ENCODE measurements at places on chromosomes 2 and 18.

- no peak for DNase-seq
Observed at GRCh38 chr2:237434866-237435311, 20.9 kb upstream of the COL6A3 start.

DNA sequence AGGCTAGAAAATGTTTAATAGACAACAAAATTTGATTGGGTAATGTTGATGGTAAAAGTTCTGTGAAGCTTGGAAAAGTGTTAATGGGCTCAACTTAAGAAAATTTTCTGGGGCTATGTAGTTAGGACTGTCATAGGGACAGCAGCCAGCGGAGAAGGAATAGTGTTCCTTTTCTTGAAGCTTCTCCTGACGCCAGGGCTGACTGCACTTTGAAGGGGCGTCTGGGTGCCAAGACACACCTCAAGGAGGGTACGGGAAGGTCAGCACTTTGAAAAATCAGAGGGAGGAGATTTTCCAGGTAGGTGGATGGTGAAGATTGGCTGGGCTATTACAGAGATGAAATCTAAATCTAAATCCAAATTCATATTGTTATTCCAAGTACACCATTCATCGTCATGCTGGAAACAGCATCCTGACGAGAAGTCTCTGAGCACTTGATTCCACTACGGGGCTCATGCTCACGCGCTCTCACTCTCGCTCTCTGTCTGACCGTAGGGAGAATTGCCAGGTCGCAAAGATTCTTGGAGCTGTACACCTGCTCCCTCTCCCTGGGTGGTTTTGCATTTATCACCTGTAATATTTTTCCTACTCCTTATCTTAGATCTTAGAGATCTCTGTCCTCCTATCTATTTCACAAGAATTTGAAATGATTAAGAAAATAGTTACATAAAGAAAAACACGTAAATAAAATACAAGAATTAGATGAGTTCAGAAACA lies 91.0 kb downstream of the ITGB1BP1 start:
- DNase-seq, result no peak

DNA sequence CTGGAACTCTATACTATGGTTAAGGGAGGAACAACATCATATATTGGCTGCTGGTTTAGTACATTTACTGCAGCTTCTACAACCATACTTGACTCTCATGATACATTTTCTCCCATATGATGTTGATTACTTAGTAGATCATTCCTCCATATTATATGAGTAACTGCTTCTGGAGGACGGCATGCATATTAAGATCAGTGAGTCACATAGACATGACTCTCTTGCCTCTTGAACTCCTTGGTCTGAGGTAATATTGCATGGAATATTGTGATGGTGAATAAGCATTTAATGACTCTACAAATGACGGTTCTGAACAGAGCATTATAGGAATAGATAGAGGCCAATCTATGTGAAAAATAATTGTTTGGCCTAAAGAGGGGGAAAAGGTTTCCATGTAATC lies 418.8 kb upstream of the SPHKAP start:
- DNase-seq, result no peak

GRCh38 chr2:18440141-18440661 lies 120.3 kb downstream of the RDH14 start:
- no peak for DNase-seq

DNA sequence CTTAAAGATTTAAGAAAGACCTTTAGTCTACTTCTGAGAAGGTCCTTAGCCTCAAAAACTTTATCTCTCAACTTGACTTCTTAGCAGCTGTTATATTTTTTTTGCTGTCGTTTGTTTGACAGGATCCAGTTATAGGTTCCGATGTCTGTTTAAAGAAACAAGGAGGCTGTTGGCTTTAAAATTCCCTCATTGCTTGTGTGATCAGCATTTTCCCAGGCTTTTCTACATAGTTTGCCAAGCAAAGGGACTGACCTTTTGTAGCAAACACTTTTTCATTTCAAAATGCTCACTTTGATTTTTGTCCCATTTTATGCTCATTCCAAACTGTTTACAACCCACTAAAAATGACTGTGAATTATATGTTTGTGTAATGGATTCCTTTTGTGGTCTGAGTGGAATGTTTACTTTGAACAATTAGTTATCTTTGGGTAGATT lies 394.9 kb downstream of the ARHGAP15 start:
- no peak for DNase-seq

DNA sequence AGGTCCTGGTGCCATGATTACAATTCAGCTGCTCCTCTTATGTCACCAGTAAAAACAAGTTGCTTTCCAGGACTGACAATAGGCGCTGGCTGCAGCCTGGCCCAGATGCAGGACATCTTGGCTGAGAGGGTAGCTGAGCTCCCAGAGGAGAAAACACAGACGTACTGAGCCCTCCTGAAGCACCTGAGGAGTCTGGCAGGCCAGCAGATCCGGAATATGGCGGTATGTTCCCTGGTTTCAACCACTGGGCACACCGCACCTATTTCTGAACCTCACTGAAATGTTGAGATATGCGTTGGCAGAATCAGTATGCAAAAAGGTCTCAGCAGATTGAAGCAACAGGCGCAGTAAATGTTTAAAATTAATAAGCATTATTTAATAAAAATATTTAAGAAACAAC lies 73.1 kb upstream of the BZW1 start:
- DNase-seq, result no peak

DNA sequence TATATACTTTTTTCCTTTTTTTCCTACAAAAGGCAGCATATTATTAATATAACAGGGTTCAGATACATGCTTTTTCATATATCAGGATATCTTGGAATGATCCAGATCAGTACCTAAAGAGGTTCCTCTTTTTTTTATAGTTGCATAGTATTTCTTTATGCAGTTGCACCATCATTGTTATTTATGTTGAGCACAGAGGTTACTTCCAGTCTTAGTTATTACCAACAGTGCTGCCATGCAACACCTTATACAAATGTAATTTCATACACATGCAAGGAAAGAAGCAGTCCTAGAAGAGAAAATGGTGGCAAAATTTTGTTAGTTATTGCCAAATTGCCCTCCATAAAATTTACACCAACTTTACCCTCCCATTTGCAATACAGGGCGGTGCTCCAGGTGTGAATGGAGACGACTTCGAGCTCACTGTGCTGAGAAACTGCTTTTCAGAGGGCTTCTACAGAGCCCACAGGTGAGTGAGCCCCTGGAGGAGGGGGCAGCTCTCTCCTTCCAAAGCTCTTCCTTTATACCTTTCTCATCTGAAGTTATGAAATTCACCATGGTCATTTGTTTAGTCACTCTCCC lies 30.0 kb upstream of the KCMF1 start:
- no peak for DNase-seq

- DNase-seq, result no peak
Observed at GRCh38 chr2:20178666-20179465, 46.1 kb downstream of the SDC1 start.

- DNase-seq, result no peak
Observed at GRCh38 chr2:120053891-120054290, 41.0 kb downstream of the EPB41L5 start.

GRCh38 chr18:60506682-60507081 lies 134.1 kb upstream of the MC4R start:
- DNase-seq, result no peak

GRCh38 chr2:120675460-120676130 lies 60.1 kb upstream of the GLI2 start:
- no peak for DNase-seq

DNA sequence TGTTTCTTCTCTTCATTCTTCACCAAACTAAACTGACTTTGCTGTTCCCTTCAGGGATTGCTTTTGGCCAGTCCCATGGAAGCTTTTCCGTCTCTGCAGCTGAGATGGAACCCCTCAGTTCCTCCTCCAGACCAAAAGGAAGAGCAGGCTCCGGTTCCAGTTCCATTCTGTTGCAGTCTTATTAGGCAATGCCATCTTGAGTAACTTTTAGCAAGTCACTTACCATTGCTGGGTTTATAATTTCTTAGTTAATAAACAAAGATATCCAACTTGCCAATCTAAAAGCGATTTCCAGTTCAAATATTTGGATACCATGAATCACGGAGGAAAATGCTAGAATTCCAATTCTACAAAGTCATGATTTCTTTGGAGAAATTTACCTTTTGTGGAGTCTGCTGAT lies 214.3 kb upstream of the LYPD1 start:
- no peak for DNase-seq

DNA sequence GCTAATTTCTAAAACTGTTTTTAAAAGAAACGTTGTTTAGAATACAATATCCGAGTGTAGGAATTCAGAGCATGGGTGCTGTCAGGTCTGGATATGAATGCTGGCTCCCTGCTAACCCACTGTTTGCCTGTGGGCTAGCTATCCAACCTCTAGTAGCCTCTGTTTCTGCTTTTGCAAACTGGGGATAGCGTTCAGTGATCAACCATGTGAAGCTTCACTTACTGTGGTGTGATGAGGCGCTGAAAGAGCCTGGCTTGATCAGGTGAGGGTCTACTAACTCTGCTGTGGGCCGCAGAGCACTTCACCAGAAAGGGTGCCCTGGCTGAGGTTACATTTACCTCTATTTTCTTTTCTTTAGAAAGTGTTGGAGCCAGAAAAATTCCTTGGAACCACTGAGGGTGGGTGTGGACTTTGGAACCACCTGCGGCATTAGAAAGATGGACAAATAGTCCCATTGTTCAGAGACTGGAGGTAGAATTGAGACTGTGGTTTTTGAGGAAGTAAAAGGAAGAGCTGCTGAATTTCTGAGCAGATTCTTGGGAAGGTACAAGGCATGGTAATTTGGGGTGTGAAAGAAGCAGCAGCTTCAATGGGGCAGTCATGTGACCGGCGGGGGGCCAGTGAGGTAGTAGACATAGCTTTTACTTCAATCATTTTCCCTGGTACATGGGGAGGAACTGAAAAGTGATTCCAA lies 96.3 kb upstream of the CD302 start:
- no peak for DNase-seq

DNA sequence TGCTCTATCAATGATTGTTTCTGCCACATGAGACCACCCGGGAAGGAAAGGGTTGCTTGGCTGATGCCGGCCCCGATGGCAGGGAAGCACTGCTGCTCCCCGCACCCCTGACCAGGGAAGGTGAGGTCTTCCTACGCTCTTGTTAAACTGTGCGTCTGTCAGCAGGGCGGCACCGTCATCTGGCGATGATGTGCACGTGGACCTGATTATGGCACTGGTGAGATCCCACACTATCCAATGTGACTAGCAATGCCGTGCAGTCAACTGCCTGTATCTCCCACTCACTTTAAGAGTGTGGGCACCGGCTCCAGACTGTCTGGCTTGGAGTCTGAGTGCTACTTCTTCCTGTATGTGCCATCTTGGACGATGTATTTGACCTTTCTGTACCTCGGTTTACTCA lies 209.2 kb downstream of the MYT1L start:
- DNase-seq, result no peak

DNA sequence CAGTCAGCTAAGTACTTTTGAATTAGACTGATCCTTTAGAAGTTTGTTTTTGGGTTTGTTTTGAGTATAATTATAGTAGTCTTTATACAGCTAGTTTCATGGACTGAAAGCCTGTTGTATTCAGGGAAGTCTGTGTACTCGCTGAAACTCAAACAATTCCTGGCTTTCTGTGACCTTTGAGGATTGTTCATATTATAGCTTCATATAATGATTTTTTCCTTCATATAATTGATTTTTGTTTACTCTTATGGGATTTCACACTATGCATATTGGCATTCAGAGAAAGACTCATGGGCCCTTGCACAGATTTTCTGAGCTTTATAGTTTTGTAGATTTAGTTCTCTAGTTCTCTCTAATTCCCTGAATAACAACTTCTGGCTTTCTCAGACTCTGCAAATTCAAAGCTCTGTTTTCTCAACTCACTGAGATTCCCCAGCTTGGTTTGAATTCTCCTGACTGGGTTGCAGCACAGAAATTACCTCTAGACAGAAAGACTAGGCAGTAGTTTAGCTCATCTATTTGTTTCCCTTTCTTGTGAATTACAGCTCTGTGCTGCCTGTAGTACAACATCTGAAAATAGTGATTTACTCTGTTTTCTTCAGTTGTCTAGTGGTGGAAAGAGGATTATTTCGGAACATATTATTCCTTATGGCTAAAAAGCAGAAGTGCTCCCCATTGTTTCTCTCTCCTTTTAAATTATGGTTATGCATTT lies 495.9 kb upstream of the CNTNAP5 start:
- no peak for DNase-seq

- DNase-seq, result no peak
Observed at GRCh38 chr2:36267194-36267593, 88.4 kb upstream of the CRIM1 start.

DNA sequence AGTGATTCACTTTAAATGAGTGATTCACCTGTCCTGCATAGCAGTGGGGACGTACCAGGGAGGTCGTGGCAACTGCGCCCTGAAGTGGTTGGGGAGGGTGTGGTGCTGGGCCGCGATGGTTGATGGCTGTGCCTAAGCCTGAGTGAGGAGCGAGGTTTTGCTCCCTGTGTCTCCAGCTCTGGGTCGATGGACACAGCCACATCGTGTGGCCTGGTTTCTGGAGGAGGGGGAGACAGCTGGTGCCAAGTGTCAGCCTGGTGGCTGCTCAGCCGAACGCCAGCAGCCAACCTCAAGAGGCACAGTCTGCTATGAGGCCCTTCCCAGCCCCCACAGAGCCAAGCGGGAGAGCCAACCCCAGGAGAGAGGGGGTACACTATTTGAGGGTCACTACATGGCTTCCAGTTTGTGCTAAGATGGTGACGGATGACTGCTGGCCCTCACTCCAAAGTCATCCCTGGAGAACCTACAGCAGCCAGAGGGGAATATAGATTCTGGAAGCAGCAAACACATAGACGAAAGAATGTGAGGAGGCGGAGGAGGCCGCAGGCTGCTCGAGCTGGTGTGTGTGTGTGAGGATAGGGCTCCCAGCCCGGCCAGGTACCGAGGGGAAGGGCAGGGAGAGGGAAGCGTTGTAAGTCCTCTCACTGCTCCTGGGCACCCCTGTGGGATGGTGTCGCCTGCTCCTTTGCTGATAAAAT lies 58.6 kb upstream of the OTOF start:
- DNase-seq, result no peak

DNA sequence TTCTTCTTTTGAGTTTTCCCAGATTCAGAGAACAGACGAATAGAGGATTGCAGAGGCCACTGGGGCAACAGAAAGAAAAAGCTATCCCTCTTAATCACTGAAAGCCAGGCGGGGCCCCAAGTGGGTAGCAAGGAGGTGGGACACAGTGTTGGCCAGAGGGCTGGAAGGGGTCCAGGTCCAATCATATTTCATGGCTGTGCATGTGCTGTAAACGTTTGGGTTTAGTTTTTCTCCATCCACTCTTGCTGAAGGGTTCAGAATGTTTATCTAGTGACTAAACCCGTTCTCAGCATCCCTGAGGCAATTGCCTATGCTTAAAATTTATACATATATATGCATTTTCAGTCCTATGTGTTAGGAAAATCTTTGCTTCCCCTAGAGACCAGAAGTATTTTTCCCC lies 99.4 kb upstream of the EPHA4 start:
- DNase-seq, result no peak

DNA sequence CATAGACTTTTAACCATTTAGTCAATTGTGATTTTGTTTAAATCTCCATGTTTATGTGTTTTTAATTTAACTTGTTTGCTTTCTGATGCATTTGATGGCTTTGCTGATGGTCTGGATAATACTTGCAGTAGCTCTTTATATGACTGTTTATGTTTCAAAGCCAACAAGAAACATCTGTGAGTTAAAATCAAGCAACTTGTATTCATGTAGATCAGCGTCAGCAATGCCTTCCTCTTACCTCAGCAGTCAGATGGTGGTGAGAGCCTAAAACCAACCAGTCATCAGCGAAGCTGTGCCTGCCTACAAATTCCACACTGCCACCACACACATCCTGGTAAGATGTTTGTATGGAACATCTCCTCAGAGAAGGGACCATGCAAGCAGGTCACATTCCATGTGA lies 231.9 kb downstream of the PTGR3 start:
- no peak for DNase-seq

Data from glomerular endothelial cell (primary cell).